Neural progenitor cell (in vitro differentiated cells): ENCODE measurements at places on chromosomes 11 and 22. TPM values are rescaled to one million over a fixed set of nuclear protein-coding genes. Genes with fewer than 3 reads are reported as not detected.
A peak's percentile ranks its signal among the peaks of the same experiment; 100 is the strongest.

Gene SLC25A18
- total RNA-seq, result 0.37 and 0.88 TPM in 2 replicates

Gene GGT5
- total RNA-seq, result not detected in 2 replicates

Gene PVALB
- total RNA-seq, result not detected in 2 replicates

Gene P4HA3
- not detected in 2 replicates for total RNA-seq

Gene ST14
- total RNA-seq, result 1.4 and 2.4 TPM in 2 replicates

Gene ANGPTL5
- not detected in 2 replicates for total RNA-seq

GRCh38 chr22:39966470-39966869 lies 6.3 kb downstream of the TMA7B start:
- H3K27me3 ChIP-seq, result peaks cover 2% of the 10 kb centered on the region
- H3K4me3 ChIP-seq, result no peak overlapping the region
- H3K36me3 ChIP-seq, result no peaks in the 10 kb centered on the region
- H3K4me1 ChIP-seq, result peaks cover 29% of the 10 kb centered on the region

- H3K27me3 ChIP-seq, result peaks cover 76% of the 10 kb centered on the region
- no peak overlapping the region for H3K4me3 ChIP-seq
- H3K36me3 ChIP-seq, result no peaks in the 10 kb centered on the region
- peak; percentile 71 for DNase-seq
- no peak overlapping the region for H3K27ac ChIP-seq
Measured at GRCh38 chr22:22745225-22746060, 101.0 kb downstream of the GGTLC2 start.

- no peaks in the 10 kb centered on the region for H3K36me3 ChIP-seq
- no peak overlapping the region for H3K4me3 ChIP-seq
- no peaks in the 10 kb centered on the region for H3K27me3 ChIP-seq
- DNase-seq, result no peak
Measured at GRCh38 chr11:14445542-14446530, 53.8 kb downstream of the COPB1 start.

GRCh38 chr22:31137721-31138120 lies 2.6 kb downstream of the PLA2G3 start:
- no peak overlapping the region for H3K4me3 ChIP-seq
- H3K4me1 ChIP-seq, result peaks cover 15% of the 10 kb centered on the region
- no peak for DNase-seq
- H3K36me3 ChIP-seq, result no peaks in the 10 kb centered on the region
- no peak overlapping the region for H3K27ac ChIP-seq

DNA sequence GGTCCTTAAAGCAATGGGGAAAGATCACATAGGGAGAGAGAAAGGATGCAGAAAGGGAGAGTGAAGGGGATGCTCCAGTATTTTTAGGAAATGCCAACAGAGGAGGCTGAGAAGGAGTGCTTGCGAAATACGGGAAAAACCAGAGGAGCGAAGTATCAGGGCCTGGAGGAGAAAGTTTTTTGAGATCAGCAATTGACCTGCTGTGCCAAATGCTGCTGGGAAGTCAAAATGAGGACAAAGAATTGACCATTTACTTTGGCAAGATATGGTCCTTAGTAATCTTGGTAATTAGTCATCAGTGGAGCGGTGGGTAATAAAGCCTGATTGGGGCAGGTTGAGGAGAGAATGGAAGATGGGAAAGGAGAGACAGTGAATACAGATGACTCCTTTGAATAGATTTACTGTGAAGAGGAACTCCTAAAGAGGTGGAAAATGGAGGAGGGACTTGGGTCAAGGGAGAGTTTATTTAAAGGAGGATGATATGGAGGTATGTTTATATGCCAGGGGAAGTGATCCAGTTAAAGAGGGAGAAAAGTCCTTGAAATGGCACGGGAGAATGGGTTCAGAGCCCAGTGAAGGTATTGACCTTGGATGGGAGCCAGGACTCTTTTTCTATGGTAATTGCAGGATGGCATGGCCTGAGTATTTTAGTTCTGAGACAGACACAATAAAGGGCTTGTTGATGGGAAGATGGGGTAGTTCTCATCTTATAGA lies 111.5 kb downstream of the PKNOX2 start:
- no peaks in the 10 kb centered on the region for H3K36me3 ChIP-seq
- peaks cover 12% of the 10 kb centered on the region for H3K4me1 ChIP-seq
- no peak overlapping the region for H3K4me3 ChIP-seq
- H3K27ac ChIP-seq, result no peak overlapping the region
- DNase-seq, result no peak

GRCh38 chr11:108970221-108970991 lies 305.5 kb downstream of the DDX10 start:
- H3K36me3 ChIP-seq, result no peaks in the 10 kb centered on the region
- DNase-seq, result no peak
- no peak overlapping the region for H3K27ac ChIP-seq

- H3K4me3 ChIP-seq, result no peak overlapping the region
- DNase-seq, result no peak
- H3K4me1 ChIP-seq, result no peaks in the 10 kb centered on the region
- no peak overlapping the region for H3K27ac ChIP-seq
- no peaks in the 10 kb centered on the region for H3K36me3 ChIP-seq
- peaks cover 34% of the 10 kb centered on the region for H3K27me3 ChIP-seq
Measured at GRCh38 chr22:50547263-50547985, 1.7 kb downstream of the KLHDC7B start.

GRCh38 chr22:29147331-29147899 lies 58.3 kb upstream of the EMID1 start:
- no peaks in the 10 kb centered on the region for H3K27me3 ChIP-seq
- H3K36me3 ChIP-seq, result no peaks in the 10 kb centered on the region
- peaks cover 50% of the 10 kb centered on the region for H3K4me1 ChIP-seq
- no peak for DNase-seq

- H3K36me3 ChIP-seq, result no peaks in the 10 kb centered on the region
- DNase-seq, result peak; percentile 78
- peaks cover 69% of the 10 kb centered on the region for H3K27me3 ChIP-seq
- H3K27ac ChIP-seq, result no peak overlapping the region
- H3K4me3 ChIP-seq, result peak overlapping the region; percentile 73
Measured at GRCh38 chr22:46149512-46150033, 753 bp upstream of the PPARA start.

DNA sequence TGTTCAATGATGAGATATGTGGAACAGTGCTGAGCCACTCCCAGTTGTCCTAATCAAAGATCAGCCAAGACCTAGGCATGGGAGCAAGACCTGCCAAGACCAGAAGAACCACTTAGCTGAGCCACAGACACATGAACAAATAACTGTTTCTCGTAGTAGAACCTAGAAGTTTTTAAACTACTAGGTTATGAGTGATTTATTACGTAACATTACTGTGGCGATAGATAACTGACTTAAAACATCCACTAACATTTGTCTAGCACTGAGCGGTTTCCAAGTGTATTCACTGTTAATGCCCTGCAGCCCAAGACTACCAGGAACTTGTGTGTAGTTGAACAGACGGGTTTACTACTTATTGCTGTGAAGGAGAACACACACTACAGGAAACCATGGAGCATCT lies 120.4 kb downstream of the SERGEF start:
- no peak overlapping the region for H3K27ac ChIP-seq
- H3K27me3 ChIP-seq, result no peaks in the 10 kb centered on the region
- no peak overlapping the region for H3K4me3 ChIP-seq
- no peaks in the 10 kb centered on the region for H3K36me3 ChIP-seq
- no peak for DNase-seq
- H3K4me1 ChIP-seq, result peaks cover 15% of the 10 kb centered on the region

GRCh38 chr11:90722552-90723190 lies 499.8 kb upstream of the CHORDC1 start:
- no peaks in the 10 kb centered on the region for H3K36me3 ChIP-seq
- no peaks in the 10 kb centered on the region for H3K4me1 ChIP-seq
- DNase-seq, result no peak
- H3K27me3 ChIP-seq, result no peaks in the 10 kb centered on the region

GRCh38 chr22:22984967-22985366 lies 85.4 kb upstream of the GNAZ start:
- no peak overlapping the region for H3K27ac ChIP-seq
- H3K4me3 ChIP-seq, result no peak overlapping the region
- no peaks in the 10 kb centered on the region for H3K36me3 ChIP-seq
- no peaks in the 10 kb centered on the region for H3K4me1 ChIP-seq

GRCh38 chr11:98871690-98872089 lies 149.1 kb upstream of the CNTN5 start:
- H3K4me1 ChIP-seq, result no peaks in the 10 kb centered on the region
- no peaks in the 10 kb centered on the region for H3K36me3 ChIP-seq
- DNase-seq, result no peak
- no peaks in the 10 kb centered on the region for H3K27me3 ChIP-seq
- no peak overlapping the region for H3K4me3 ChIP-seq

GRCh38 chr11:289712-290620 lies 1.0 kb downstream of the PGGHG start:
- DNase-seq, result no peak
- no peaks in the 10 kb centered on the region for H3K36me3 ChIP-seq
- H3K27me3 ChIP-seq, result peaks cover 21% of the 10 kb centered on the region
- no peak overlapping the region for H3K27ac ChIP-seq
- peak overlapping the region; percentile 81 for H3K4me3 ChIP-seq
- peaks cover 14% of the 10 kb centered on the region for H3K4me1 ChIP-seq

- DNase-seq, result no peak
- H3K27me3 ChIP-seq, result no peaks in the 10 kb centered on the region
- no peak overlapping the region for H3K4me3 ChIP-seq
Measured at GRCh38 chr11:122816761-122817520, 21.4 kb upstream of the CRTAM start.

DNA sequence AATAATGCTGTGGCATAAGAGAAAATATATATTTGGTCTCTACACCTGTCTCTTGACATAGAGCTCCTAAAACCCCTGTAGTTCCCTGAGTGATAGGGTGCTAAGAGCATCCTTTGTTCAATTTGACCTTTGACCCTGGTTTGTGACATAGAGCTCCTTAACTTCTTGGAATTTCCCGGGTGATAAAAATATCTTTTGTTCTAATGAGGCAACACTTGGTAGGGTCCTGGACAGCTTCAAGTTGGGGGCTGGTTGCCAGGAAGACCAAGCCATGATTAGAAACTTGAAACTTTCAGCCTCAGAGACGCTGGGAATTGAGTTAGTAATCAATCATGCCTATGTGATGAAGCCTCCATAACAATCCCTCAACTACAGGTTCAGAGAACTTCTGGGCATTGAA lies 105.4 kb downstream of the CASP12 start:
- no peak overlapping the region for H3K27ac ChIP-seq
- peaks cover 9% of the 10 kb centered on the region for H3K4me1 ChIP-seq
- no peaks in the 10 kb centered on the region for H3K36me3 ChIP-seq
- no peak overlapping the region for H3K4me3 ChIP-seq
- no peaks in the 10 kb centered on the region for H3K27me3 ChIP-seq

- no peak overlapping the region for H3K4me3 ChIP-seq
- no peaks in the 10 kb centered on the region for H3K4me1 ChIP-seq
- H3K27me3 ChIP-seq, result no peaks in the 10 kb centered on the region
- H3K27ac ChIP-seq, result no peak overlapping the region
Measured at GRCh38 chr11:73116636-73117035, 25.5 kb downstream of the FCHSD2 start.

DNA sequence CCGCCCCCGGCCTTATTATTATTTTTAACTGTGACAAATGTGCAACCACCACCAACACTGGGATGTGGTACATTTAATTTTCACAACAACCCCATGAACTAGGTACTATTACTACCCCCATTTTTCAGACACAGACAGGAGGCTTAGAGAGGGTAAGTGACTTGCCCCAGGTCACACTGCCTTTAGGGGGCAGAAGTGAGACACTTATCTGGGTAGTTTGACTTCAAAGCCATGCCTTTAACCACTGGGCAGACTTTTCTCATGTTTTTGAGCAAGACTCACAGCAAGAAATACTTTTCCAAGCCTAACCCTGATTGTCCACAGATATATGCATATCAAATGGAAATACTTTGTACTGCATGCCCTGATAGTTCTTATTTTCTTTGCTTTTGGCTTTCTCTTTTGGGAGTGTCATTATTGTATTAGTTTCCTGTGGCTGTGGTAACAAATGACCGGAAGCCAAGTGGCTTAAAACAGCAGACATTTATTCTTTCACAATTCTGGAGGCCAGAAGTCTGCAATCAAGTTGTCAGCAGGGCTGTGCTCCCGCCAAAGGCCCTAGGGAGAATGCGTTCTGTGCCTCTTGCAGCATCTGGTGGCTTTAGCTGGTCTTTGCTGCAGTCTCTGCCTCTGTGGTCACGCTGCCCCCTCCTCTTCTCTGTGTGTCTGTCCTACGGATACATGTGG lies 110.8 kb downstream of the GRIK4 start:
- H3K27ac ChIP-seq, result no peak overlapping the region
- no peaks in the 10 kb centered on the region for H3K4me1 ChIP-seq
- no peaks in the 10 kb centered on the region for H3K27me3 ChIP-seq
